ENCODE measurements at places on chromosomes 6 and 20.

GRCh38 chr6:52505726-52506409, 71.0 kb downstream of the TRAM2 start:
- no peak for DNase-seq

DNA sequence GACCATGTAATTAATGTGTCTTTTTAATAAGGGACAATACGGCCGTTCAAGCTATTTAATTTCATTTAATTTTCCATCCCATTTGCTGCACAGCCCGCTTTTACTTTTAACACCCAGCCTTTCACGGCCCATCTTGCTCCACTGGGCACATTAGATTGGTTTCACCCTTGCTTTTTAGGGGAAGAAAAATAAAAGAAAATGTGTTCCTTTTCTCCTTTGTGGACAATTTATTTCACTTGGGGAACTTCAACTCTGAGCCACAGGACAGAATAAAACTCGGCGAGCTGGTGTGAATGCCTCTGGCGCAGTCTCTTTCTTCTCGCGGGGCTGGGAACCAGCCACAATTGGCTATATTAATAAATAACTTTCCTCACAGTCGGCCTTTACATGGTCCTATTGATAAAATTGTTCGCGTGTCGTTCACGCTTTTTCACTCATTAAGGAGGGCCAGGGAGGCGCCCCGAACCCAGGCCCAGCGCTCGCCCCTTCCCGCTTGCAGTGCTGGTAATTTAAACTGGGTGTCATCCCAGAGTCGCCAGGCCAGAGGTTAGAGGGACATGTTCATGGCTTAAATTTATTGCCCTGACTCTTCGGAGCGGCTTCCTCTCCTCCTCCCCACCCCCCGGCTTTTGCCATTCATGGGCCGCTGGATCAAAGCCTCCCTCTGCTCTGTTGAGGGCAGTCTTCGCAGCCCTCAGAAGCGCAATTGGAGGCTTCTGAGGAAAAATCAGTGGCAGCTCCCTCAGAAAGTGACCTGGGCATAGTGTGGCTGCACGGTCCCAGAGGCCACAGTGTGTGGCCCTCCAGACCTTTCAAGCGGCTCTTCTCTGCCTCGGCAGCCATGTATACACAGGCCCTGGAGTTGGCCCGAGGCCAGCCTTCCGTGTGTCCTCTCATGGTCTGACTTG, 2.2 kb upstream of the PRDM13 start:
- DNase-seq = no peak

GRCh38 chr6:56863366-56863765, 91.5 kb upstream of the BEND6 start:
- DNase-seq = no peak

- DNase-seq = no peak
These were observed at the start of gene GPR6 for GRCh38 chr6:109978174-109979032. GPR6 (plus strand) TSS chr6:109978311; CDS start chr6:109979113, 802 bp downstream.

GRCh38 chr6:71395731-71396409, 107.3 kb downstream of the OGFRL1 start:
- DNase-seq = no peak

DNA sequence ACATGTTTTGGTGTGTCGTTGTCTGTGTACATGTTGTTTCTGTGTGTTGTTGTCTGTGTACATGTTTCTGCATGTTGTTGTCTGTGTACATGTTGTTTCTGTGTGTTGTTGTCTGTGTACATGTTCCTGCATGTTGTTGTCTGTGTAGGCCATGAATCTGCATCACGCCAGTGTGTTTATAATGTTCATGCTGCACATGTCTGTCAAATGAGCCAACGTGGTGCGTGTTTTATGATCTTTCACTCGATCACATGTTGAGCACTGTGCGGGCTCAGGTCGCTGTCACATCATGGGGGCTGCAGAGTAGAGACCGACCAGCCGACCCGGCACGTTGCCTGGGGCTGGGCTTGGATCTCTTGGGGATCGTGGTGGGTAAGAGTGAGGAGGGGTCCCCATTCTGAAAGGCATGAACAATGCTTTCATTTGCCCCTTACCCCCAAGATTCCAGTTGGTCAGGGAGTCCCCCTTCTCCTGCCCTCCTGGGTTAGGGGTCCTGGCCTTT, 26.5 kb upstream of the SLCO4A1 start:
- no peak for DNase-seq

- DNase-seq = no peak
These were observed 65.5 kb upstream of the BTBD3 start for GRCh38 chr20:11852189-11852588.

DNA sequence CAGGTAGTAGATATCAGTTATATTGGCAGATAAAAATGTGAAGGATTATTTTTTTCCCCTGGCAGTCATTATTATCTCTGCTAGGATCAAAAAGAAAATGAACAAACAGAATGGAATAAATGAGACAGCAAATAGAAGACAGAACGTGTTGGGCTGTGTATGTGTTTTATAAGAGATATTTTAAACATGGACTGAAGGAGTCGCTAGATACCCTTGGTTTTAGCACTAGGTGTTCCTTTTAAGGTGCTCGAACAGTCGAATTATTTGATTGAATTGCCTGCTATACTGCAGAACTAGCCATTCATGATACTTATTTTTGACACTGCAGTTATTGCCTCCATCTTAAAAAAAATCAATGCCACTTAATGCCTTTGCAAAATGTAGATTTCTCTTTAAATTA, 3.7 kb downstream of the GRIK2 start:
- DNase-seq = no peak

GRCh38 chr6:7136859-7137334, 29.1 kb downstream of the RREB1 start:
- DNase-seq = no peak

DNA sequence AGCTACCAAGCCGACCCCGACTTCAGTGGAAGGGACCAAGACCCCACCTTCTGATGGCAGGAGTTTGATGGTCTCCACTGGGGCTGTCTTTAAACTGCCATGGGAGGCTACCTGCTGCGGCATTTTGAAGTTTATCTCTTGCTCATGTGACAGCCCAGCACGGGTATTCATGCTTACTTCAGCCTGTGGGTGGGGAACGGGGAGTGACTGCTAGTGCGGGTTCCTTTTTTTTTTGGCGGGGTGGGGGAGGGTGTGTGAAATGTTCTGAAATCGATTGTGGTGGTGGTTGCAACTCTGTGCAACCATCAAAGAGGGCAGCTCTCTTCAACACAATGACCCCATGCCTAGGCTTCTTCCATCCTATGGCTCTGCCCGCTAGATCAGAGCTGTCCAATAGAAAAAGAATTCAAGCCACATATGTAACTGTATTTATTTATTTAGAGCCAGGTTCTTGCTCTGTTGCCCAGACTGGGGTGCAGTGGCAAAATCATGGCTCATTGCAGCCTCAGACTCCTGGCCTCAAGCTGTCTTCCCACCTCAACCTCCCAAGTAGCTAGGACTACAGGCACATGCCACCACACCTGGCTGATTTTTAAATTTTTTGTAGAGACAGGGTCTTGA, 53.7 kb downstream of the PPP1R16B start:
- DNase-seq = no peak

DNA sequence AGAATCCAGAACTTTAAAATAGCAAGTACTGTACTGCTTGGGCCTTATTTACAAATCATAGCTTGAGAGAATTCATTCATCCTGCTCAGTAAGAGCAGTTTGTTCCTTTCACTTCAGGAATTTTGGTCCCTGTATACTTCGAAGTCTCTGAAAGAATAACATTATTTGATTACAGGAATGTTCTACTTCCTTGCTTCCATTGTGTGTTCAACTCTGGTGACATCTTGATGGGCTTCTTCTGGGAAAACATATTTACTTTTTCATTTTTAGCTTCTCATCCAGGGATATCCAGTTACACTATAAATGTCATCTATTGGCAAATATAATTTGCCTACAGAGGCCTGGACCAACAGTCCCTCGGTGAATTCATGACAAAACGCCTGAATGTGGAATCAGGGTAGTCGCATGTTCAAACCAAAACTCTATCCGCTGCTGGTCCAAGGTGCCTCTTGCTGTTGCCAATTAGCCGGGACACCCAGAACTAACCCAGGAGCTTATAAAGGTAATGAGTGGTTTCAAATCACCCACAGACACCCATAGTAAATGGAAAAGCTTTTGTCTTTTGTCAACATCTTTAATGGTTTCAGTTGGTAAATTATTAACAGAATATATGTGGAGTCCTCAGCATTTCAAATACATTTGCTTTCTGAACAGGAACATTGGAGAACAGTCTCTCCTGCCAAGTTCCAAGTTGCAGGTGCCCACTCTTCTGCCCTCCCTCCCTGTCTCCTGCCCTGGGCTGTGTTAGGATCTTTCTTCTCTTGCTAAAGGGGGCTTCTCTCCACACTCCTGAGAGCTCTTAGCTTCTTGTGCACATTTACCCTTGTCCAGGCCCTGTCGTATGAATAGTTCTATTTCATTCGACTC, 162.5 kb upstream of the CITED2 start:
- DNase-seq = no peak

GRCh38 chr20:32201977-32202363, 5.6 kb downstream of the PLAGL2 start:
- DNase-seq = no peak

- DNase-seq = no peak
These were observed 51.7 kb downstream of the PCNA start for GRCh38 chr20:5067877-5068645.

All from amniotic stem cell (primary cell).